HuH-7 (cell line): ENCODE measurements at places on chromosomes 3 and 15.
A peak's percentile ranks its signal among the peaks of the same experiment; 100 is the strongest.

GRCh38 chr3:124174910-124175874, 183.3 kb upstream of the ROPN1 start:
- DNase-seq: no peak

DNA sequence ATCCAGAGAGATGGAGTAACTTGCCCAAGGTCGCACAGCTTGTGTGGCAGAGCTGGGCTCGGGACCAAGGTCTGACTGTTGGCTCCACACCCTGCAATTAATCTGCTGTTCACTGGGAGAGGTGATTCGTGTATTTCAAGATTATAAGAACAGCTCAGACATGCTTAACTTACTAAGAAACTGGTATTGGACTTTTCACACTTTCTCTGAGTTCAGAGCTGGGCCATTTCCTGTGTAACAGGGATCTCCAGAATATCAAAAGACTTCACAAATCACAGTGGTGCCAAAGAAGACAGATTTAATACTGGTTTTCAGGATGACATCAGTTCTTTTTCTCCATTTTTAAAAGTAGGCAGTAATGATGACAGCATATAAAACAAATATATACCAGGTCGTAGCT, 156.8 kb upstream of the UBE2E1 start:
- no peak for DNase-seq

GRCh38 chr3:16071206-16071605, 103.3 kb upstream of the GALNT15 start:
- peak; percentile 21 for DNase-seq

- peak; percentile 30 for DNase-seq
These were observed 3.7 kb downstream of the PBRM1 start for GRCh38 chr3:52682016-52682415.

GRCh38 chr15:79430901-79431635, 1.1 kb upstream of the MINAR1 start:
- no peak for DNase-seq

GRCh38 chr3:116112696-116113095, 332.6 kb downstream of the LSAMP start:
- no peak for DNase-seq

- no peak for DNase-seq
These were observed 36.1 kb upstream of the PLSCR5 start for GRCh38 chr3:146640955-146641867.

DNA sequence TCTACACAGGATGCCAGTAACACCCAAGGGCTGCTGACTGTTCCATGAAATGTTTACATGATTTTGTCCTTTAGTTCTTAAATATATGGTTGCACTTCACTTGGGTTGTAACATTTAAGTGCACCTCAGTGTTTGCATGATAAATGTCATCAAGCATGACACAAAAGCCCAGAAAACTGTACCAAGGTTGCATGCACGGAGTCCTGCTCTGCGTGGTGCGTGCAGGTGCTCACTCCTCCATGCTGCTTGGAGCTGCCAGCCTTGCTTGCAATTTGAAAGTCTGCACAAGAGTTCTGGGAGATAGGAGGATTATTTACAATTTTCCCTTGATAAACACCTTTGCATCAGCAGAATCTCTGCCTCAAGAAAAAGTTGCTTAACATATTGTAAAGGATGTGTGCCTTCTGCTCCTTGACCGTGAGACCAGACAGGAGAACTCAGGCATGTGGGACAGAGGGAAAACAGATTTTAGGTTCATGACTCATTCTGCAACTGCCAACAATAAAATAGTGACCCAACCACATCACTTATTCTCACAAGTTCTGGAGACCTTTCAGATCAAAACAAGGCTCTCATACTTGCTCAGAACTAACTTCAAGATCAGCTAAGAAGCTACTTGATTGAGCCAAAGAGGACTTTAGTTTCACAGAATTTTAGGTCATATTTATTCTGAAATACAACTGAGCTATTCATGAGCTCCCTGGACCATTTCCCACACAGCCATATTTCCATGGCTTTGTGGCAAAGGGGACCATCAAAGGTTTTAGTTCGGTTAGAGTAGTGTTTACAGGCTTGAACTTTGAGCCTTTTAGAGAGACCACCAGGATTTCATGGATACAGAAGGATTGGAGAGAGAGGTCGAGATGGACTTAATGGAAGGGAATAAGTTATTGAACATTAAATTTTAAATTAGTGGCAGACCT, 128.4 kb upstream of the ZBED2 start:
- no peak for DNase-seq

GRCh38 chr3:62359531-62359930, 13.8 kb downstream of the FEZF2 start:
- no peak for DNase-seq

DNA sequence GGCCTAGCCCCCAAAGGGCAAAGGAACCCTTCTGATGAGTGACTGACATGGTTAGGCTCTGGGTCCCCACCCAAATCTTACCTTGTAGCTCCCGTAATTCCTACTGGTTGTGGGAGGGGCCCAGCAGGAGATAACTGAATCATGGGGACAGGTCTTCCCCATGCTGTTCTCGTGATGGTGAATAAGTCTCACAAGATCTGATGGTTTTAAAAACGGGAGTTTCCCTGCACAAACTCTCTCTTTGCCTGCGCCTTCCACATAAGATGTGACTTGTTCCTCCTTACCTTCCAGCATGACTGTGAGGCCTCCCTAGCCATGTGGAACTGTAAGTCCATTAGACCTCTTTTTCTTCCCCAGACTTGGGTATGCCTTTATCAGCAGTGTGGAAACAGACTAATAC, 16.9 kb downstream of the TKT start:
- DNase-seq: no peak

GRCh38 chr15:48021336-48022086, 99.3 kb upstream of the SLC24A5 start:
- no peak for DNase-seq

DNA sequence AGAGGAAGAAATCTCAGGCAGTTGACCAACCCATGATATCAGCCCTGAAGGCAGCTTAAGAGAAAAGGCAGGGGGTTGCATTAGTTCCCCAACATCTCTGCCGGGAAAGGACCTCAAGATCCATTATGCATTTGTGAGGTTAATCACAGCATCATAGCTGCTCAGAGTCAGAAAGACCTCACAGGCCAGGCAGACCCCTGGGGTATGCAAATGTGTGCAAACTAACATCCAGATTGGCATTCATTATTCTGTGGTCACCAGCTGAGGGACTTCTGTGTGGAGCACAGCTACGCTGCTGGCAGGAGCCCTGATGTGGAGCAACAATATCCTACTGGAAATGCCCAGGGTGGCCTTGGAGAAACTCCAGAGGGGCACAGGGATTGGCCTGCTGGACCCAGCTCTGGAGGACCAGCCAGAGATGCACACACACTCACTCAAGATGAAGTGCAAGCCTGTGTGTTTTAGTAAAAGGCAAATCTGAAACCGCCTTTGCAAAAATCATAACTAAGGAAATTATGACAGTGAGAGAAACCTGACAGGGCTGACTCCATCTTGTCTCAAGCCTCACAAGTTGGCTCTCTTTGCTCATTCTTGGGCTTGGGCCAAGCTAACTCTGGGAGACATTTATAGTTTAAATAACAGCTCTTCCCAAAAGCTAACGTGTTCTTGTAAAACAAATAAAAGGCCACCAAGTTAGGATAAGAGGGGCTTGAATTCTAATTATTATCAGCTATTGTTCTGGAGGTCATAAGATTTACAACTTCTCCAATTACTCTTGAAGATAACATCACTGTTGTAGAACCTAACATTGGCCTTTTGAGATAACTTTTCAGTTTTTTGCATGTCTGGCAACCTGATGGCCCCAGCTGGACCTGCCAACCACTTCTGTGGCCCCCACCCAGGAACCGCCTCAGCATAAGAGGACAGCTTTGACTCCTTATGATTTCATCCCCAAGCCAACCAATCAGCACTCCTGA, 257.1 kb downstream of the UACA start:
- no peak for DNase-seq

DNA sequence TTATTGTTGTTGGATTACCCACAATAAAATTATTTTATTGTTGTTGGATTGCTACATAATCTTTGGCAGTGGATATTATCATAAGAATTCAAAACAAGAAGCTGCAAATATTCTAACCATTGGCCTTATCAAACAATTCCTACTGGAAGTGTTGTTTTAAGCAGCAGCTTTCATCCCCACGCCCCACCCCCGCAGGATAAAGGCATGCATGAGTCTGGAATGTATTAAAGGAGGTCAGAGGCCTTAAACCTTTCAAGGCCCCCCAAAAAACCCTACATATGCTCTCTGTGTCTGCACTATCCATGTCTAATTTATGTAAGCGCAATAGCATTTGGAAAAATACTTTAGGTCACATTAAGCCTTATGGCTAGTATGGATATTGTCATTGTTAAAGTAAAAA, 23.1 kb downstream of the P3H2 start:
- no peak for DNase-seq

DNA sequence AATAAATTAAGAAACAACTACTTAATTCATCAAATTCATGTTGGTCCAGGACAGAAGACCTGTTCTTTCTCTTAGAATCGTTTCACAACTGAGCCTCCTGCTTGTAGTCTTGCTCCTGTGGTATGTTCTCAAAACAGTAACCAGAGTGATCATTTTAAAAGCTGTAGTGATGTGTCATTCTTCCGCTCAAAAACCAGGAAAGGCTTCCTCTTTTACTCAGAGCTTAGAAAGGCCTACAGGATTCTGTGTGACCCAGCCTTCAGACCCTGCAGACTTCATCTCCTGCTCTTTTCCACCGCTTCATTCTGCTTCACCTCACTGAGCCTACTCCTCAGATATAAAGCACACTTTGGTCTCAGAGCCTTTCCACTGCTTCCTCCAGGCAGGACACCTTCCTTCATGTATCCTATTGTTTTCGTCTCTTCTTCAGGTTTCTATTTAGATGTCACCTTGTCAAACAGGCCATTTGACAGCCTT, 22.7 kb downstream of the ST6GAL1 start:
- no peak for DNase-seq
